Smooth muscle cell of the brain vasculature (primary cell): ENCODE measurements at places on chromosomes 3 and 15.

DNA sequence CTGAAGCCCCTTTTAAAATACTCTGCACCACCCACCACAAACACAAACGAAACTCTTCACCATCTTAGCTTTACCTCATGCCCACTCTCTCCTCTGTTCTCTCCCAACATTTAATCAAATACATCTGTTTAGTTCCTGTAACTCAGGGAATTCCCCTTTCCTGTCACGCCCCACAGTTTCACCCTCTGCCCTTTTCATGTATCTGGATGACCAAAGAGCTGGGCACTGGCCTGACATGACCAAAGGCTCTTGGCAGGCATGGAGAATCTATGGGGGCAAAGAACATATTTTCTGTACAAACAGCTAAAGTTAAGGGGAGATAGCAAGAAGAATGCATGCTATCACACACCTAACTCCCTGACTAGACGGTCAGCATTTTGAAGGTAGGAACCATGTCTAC lies 270.0 kb downstream of the TBL1XR1 start:
- no peak for DNase-seq

DNA sequence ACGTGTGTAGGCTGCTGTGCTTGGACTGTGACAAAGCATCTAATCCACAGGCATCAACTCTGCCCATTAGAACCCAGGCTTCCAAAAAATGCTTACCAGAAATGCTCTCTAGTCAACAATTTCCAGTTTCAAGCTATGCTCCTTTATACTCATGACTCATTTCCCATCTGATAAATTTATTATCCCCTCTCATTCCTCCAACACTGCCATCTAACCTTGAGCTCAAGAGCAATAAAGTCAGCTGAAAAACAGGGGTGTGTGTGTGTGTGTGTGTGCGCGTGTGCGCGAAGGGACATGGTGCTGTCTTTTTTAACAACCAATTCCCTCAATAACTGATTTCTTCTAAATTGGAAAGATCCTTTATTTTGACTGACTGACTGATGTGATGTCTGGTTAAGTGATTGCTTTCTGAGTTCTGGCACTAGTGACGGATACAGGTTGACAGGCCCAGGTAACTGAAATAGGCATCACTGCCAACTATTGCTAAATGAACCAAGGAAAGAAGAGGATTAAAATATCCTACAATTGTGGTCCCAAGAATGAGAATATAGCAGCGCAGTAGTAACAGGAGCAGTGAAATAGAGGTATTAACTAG lies 405.5 kb downstream of the ZNF385D start:
- no peak for DNase-seq

GRCh38 chr3:186825294-186825821 lies 17.2 kb upstream of the ADIPOQ start:
- DNase-seq: peak; percentile 62

GRCh38 chr3:145721273-145721805 lies 439.6 kb downstream of the PLOD2 start:
- DNase-seq: no peak

DNA sequence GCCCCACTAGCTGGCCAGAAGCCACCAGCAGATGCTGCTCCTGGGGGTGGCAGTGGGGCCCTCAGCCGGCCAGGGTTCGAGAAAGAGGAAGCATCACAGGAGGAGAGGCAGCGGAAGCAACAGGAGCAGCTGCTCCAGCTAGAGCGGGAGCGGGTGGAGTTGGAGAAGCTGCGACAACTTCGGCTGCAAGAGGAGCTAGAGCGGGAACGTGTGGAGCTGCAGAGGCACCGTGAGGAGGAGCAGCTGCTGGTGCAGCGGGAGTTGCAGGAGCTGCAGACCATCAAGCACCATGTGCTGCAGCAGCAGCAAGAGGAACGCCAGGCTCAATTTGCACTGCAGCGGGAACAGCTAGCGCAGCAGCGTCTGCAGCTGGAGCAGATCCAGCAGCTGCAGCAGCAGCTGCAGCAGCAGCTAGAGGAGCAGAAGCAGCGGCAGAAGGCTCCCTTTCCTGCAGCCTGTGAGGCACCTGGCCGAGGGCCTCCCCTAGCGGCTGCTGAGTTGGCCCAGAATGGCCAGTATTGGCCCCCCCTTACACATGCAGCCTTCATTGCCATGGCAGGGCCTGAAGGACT lies 17.5 kb upstream of the APEH start:
- DNase-seq: no peak

- DNase-seq: no peak
Observed at GRCh38 chr3:155690921-155691320, 54.0 kb downstream of the PLCH1 start.

GRCh38 chr3:126954141-126954842 lies 28.6 kb upstream of the PLXNA1 start:
- DNase-seq: no peak

DNA sequence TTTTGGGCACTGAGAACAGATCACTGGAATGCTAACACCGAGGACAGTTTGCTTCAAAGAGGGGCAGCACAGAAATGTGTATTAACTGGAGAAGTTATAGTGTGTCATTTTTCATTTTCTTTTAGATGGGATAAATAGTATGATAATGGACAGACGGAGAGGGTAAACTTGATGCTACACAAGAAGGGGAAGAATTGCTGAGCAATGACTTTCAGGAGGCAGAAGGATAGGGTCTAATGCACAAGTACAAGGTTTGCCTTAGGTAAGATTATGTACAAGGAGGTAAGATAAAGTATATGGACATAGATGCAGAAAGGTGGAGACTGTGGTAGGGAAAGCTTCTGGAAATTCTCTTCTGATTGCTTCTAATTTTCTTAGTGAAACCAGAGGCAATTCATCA lies 32.3 kb upstream of the LRRC58 start:
- no peak for DNase-seq

- DNase-seq: no peak
Observed at GRCh38 chr15:92962914-92963313, 62.8 kb downstream of the CHD2 start.

- DNase-seq: no peak
Observed at GRCh38 chr3:112508860-112509259, 9.6 kb upstream of the BTLA start.

- no peak for DNase-seq
Observed at GRCh38 chr15:92779874-92780273, 120.2 kb upstream of the CHD2 start.

DNA sequence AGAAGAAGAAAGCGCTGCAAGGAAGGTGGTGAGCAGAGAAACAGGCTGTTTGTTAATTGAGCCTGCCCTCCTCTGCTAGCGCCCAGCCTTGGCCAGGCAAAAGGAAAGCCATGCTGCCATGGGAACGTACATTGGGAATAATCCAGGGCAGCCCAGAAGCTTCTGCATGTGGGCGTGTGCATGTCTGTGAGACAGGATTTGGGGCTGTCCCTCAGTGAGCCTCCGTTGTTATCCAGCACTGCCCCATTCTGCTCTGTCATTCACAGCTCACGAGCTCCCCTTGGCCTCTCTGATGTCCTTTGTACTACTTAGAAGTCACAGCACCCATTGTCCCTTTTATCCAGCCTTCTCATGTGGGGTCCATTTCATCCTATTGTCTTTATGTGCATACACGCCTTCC lies 239.1 kb upstream of the ROPN1 start:
- DNase-seq: no peak

DNA sequence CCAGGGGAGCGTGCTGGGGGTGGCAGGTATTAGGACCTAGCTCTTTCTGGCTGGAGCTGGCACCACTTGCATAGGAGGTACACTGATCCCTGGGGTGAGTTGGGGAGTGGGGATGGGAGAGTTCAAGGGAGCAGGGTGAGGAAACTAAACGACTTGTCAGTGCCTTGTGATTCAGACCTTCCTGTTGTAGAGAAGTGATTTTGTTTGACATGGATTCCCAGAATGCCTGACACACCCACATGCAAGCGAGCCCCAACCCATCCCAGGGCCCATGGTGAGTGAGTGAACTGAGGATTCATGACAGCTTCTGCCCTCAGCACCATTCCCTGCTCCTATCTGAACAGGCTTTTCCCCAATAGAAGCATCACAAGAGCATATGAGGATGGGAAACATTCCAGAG lies 15.6 kb upstream of the UBE2Q2 start:
- no peak for DNase-seq

- no peak for DNase-seq
Observed at GRCh38 chr3:58658508-58658907, 8.1 kb downstream of the FAM3D start.

DNA sequence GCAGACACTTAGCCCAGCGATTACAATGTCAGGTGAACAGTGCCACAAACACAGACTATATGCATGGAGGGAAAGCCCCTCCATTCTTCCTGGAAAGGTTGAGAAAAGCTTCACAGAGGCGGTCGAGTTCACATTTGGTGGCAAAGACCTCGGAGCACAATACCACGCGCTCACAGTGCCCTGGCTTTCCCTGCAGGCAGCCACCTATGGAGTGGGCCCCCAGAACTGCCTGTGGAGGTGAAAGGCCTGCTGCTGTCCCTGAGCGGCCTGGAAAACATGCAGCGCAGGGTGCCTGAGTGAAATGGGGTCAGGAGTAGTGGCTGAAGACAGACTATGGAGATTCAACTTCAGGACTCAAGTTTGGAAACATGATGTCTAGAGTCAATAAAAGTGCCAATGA lies 26.9 kb downstream of the PDIA5 start:
- DNase-seq: no peak

DNA sequence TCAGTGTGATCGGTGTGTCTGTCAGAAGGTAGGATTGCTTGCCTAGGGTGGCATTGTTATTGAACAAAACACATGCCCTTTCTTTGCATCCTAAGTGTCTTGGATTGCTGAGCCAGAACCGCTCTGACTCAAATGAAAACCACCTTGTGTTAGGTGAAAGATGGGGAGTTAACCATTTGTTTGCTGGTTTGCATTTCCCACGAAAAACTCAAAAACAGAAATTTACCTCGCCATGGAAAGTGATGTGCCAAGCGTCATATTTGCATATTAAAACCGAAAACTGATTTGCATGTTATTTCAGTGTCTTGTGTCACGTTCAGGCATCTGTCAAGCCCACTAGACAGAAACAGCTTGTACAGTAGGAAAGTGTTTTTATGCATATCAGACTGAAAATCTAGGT lies 474.6 kb upstream of the TPRG1 start:
- no peak for DNase-seq

DNA sequence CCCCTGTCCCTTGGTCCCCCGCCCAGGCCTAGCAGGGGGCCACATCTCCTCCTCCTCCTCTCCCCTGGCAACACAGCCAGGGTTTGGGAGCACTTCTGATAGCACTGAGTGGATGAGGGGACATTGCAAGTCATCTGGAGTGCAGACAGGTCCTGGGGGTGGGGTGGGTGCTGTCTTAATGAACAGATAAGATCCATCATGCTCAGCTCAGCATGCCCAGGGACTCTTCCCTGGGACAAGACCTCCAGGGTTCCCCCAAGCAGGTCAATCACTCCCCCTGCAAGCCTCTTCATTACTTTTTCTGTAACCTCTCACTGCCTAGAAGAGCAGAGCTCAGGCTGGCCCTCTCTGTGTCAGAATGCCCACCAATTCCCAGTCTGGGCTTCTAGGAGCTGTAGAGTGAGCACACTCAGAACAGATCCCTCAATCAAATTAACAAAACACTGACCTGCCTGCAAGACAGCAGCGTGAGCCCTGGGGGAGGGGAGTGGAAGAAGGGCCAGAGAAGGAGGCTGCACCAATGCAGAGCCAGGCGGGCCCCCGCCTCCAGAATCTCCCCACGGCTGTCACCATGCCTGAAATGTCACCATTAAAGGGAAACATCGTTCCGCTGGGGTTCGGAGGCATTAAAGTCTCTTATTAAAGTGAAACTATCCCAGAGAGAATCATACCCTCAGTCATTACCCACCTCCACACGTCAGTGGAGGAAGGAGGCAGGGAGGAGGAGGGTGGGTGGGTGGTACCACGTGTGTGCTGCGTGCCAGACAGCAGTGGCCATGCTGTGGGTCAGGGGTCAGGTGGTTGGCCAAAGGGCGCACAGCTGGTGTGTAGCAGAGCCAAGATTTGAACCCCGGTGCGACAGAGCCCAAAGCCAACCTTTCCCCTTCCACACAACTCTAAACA lies 114.7 kb upstream of the LINGO1 start:
- no peak for DNase-seq

DNA sequence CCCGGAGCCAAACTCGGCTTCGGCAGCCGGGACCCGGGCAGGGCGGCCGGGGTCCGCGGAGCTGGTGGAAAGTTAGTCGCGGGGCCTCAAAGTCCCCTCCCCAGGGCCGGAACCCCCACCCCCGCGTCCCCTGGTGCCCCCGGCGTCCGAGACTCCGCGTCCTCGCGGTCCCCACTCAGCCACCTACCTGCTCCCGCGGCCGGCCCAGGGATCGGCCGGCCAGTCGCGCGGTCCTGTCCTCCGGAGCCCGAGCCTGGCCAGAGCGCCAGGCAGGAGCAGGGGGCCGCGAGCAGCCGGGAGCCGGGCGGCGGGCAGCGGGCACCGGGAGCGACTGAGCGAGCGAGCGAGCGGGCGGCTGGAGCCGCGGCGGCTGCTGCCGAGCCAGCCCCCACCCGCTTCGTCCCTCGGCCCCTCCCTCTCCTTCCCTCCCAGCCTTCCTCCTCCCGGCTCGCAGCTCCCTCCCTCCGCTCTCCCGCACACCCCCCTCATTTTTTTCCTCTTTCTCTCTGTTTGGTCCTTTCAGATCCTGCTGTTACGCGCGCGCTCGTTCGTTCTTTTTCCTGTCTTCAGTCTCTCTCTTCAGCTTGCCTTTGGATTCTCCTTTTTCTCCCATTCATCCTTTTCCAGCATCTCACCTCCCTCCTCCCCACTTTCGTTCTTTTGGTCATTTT lies at the start of gene MEGF11:
TSS of gene MEGF11 (minus strand) at position 333 of the 671 bp plus-strand sequence. CDS start 125,347 bp downstream, outside the sequence.
- DNase-seq: no peak

DNA sequence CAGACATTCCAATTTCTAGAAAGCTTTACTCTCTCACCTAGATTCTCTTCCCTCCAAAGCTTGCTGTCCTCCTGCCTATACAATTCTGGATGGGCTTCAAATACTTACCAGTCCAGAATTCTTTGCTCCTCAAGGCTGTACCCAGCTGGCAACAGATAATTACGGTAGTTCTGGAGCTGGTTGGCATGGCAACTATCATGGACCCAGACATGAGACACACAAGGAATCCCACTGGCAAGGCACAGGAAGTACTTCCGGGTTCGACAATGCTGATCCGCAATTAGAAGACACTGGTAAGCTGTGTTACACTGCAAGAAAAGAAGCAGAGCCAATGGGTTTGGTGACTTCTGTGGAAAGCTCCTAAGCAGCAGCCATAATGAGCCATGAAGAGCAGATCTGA lies 37.9 kb downstream of the TUBGCP4 start:
- DNase-seq: no peak

- peak; percentile 67 for DNase-seq
Observed at GRCh38 chr15:77420610-77421369, at the start of gene HMG20A. Gene HMG20A (plus strand): TSS chr15:77420888. CDS start chr15:77458408, 37,520 bp downstream.

DNA sequence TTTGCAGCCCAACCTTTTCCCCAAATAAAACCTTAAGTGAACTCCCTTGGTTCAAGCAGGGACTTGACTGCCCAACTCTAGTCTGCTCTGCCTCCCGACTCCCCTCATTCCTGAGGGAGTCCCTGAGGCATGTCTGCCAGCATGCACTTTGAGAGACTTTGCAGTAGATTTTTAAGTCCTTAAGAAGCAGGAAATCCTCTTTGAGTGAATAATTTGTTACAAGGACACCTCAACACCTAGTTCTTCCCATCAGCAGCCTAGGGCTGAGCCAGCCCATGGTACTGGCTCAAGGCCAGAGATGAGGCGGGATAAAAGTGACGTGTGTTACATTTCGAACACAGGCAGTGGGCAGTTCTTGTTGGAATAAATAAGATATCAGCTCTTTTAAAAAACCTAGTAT lies 204.3 kb upstream of the SLC2A2 start:
- no peak for DNase-seq
